ENCODE measurements at places on chromosomes 1 and 21. TPM values are rescaled to one million over a fixed set of nuclear protein-coding genes. Genes with fewer than 3 reads are reported as not detected.

The CD84 gene
- 0.27 TPM for polyA plus RNA-seq

The TFF3 gene
- polyA plus RNA-seq, result 758 TPM

DNA sequence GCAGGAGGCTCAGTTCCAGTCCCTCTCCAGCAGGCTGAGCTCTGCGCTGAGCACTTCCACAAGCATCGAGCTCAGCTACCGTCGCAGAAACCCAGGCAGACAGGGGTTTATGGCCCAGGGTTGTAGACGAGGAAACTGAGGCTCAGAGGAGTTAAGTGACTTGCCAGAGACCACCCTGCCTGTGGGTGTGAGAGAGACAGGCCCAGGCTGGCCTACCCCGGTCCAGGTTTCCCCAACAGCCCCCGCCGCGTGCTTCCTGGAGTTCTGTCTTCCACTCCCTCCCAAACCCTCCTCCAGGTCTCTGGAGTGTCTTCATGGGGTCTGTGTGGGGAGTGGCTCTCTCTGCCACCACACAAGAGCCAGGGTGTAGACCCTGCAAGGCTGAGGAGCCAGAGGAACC lies 615.9 kb downstream of the PTPRU start:
- no peak for DNase-seq
- H3K36me3 ChIP-seq, result no peaks in the 10 kb centered on the region
- peaks cover 14% of the 10 kb centered on the region for H3K4me1 ChIP-seq

The TEDDM1 gene
- polyA plus RNA-seq, result 0.16 TPM

The CD1C gene
- polyA plus RNA-seq, result not detected
